ENCODE measurements at places on chromosomes 7 and 10. TPM values are rescaled to one million over a fixed set of nuclear protein-coding genes. Genes with fewer than 3 reads are reported as not detected.

Gene SPDYE9
- total RNA-seq: not detected

Gene NPC1L1
- not detected for total RNA-seq

Gene PHF14
- total RNA-seq: 37.8 TPM

Gene ZSCAN25
- 34.8 TPM for total RNA-seq

Gene NPSR1
- total RNA-seq: not detected

Gene SMARCD3
- total RNA-seq: 4.7 TPM

Gene PTTG1IP2
- total RNA-seq: not detected

Gene GPR26
- total RNA-seq: not detected

Gene LBX1
- total RNA-seq: not detected

Gene CYP26C1
- total RNA-seq: 0.11 TPM

Gene FZD8
- 0.23 TPM for total RNA-seq

Gene TMEM236
- total RNA-seq: 0.13 TPM

Gene GDF2
- not detected for total RNA-seq

Gene RADIL
- 0.82 TPM for total RNA-seq

Gene WDR37
- total RNA-seq: 24.9 TPM

Gene ACHE
- not detected for total RNA-seq
